ENCODE measurements at places on chromosomes 12 and 14.
A peak's percentile ranks its signal among the peaks of the same experiment; 100 is the strongest.

GRCh38 chr12:15090441-15090840 is 117.6 kb downstream of the PDE6H start:
- no peak for DNase-seq

GRCh38 chr14:95577067-95577800 is 42.4 kb downstream of the GLRX5 start:
- no peak for DNase-seq

DNA sequence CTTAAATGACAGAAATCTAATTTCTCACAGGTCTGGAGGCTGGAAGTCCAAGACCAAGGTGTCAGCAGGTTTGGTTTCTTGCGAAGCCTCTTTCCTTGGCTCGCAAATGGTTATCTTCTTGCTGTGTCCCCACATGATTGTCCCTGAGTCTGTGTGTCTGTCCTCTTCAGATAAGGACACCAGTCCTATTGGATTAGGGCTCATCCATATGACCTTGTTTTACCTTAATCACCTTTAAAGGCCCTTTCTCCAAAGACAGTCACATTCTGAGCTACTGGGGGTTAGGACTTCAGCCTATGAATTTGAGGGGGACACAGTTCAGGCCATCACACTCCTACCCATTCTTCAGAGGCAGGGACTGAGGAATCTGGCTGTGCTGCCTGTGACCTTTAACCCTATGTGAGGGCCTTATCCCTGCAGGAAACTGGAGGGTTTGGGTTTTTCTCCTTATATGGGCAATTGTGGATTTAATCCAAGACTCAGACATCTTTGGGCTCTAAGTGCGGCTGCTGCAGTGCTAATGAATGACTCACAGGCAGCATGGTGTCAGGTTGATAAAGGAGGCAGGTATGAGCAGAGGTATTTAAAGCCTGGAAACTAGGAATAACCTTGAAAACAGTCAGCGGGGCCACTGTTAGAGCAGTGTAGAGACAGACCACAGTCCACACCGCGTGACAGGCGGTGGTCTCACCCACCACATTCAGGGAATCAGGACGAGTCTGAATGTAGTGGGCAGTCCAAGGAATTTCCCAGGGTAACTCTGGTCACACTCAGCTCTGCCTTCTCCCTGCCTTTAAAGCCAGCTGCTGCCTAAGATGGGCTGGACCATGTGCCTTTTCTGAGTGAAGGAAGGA is 10.2 kb downstream of the TPCN1 start:
- DNase-seq, result no peak

GRCh38 chr12:27709932-27710591 is 570 bp upstream of the MRPS35 start:
- no peak for DNase-seq

DNA sequence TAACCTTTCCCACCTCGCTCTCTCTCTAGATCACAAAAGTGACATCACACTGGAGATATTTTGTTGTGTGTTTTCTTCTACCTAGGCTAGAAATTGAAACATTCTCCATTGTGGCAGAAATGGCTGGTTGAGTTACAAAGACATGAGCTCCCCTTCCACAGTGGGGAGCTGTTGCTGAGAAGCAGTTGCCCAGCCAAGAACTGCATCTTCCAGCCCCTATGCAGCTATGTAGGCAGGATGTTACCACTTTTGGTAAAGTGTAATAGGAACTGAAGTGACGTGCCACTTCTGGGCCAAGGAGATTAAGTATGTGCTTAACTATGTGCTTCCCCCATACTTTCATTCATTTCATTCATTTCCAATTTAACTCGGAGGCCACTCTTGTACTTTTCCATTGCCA is 138.7 kb upstream of the E2F7 start:
- DNase-seq, result no peak

DNA sequence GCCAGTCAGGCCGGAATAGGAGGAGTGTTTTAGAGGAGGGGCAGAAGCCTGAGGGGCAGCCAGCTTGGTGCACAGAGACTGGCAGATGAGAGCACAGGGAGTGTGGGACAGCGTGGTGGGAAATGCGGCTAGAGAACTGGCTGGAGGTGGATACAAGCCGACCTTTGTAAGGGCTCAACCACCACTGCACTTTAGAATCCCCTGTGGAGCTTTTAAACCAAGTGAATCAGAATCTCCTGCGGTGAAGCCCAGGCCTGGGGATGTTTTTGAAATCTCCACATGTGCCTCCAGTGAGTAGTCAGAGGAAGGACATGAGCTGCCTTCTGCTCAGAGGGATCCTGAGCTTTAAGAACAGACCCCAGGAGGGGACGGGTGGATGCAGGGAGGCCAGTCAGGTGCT is 10.9 kb upstream of the PCED1B start:
- DNase-seq, result no peak

GRCh38 chr12:104372061-104372720 is 68.7 kb downstream of the EID3 start:
- DNase-seq, result peak; percentile 46

DNA sequence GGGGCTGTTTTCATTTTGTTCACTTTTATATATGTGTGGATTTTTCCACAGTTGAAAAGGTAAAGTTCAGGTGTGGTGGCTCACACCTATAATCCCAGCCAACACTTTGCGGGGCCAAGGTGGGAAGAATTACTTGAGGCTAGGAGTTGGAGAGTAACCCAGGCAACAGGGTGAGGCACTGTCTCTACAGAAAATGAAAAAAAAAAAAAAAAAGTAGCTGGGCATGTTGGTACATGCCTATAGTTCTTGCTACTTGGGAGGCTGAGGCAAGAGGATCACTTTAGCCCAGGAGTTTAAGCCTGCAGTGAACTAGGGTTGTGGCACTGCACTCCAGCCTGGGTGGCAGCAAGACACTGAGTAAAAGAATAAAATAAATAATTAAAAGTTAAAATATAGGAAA is 326.5 kb downstream of the NAV3 start:
- DNase-seq, result no peak

- DNase-seq, result no peak
These were observed 46.6 kb downstream of the CALM1 start for GRCh38 chr14:90443161-90444076.

- no peak for DNase-seq
These were observed 753.3 kb downstream of the SLC6A15 start for GRCh38 chr12:84159260-84159659.

DNA sequence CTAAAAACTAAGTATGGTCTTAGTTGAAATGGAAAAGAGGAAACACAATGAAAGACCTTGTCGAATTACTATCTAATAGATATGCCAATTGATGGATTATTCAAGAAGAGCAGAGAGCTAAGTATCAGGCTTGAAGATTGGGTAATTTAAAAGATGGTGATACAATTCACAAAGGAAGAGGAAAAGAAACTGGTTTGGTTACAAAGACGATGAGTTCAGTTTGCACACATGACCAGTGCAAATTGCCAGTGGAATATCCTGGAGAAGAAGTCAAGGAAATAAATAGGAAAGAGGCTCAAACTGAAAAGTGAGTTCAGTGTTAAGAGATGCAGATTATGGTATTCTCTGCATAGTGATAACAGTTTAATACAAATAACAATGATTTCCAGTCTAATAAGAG is 2.5 kb upstream of the RAP1B start:
- no peak for DNase-seq

- no peak for DNase-seq
These were observed 340.2 kb downstream of the SEC23A start for GRCh38 chr14:38762845-38763244.

GRCh38 chr12:97801471-97802059 is 339.0 kb downstream of the RMST start:
- DNase-seq, result no peak

DNA sequence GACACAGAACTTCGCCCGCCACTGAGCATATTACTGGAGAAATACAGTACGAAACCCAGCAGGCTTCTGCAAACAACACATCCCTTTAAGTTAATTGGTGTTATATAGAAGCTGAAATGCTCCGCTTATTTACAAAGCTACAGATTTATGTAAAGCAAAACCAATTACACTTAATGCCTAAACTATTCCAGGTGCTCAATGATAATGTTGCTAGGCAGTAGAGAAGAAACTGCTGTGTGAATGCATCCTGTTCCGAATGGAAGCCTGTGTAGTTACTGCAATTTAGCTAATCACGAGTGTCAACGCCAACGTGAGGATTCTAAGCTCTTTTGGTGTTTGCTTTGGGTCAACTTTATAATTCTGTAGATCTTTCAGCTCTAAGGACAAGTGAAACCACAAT is 89.8 kb downstream of the SLC15A5 start:
- DNase-seq, result no peak

DNA sequence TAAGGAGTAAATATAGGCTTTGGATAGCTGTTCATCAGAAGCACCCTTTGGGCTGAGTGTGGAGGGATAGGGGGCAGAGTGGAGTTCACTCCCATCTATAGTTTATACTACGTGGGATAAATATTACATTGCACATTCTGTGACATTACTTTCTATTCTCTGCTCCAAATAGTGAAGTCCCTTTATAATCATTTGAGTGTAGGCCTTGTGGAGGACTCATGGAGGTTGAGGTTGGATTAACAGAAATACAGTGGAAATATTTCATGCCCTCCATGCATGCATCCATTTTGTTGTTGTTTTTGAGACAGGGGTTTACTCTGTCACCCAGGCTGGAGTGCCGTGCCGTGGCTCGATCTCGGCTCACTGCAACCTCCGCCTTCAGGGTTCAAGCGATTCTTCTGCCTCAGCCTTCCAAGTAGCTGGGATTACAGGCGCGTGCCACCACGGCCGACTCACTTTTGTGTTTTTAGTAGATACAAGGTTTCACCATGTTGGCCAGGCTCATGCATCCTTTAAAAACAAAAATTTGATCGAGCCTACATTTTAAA is 1.4 kb downstream of the CHPT1 start:
- peak; percentile 17 for DNase-seq

- DNase-seq, result no peak
These were observed 141.1 kb downstream of the PHETA1 start for GRCh38 chr12:111227476-111228420.

GRCh38 chr12:24418157-24418556 is 468.7 kb upstream of the SOX5 start:
- no peak for DNase-seq
